ENCODE measurements at places on chromosomes 4 and X.

DNA sequence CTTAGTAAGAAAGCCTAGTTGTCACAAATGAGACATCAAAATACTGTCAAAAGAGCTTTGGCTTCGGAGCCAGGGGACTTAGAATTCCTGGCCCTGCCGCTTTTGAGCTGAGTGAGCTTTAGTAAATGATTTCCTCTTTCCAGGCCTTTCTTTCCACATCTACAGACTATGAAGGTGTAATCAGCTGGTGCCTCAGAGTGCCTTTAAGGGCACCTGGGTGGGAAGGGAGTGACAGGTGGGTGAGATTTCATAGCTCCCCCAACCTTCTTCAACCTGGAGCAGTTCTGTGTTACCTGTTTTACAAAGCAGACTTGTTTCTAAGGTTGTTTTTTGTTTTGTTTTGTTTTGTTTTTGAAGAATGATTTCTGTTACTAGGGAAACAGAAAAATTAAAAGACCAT, 154.7 kb upstream of the BOD1L1 start:
- no peak for DNase-seq

DNA sequence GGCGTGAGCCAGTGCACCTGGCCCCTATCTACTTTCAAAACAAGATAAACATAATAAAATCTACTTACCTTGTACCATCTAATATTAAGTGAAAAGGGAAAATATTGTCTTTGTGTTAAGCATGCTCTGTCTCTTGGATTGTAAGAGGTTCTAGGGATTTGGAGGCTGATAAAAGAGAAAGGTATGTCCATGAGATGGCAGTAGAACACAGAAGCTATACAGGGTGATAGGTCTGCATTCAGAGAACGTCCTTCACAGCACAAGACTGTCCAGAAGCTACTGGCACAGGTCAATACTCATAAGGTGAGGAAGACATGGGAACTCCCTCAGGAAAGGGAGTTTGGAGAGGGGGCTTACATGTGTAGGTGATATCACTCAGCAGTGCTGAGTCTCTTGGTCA, 135.5 kb downstream of the TMEM47 start:
- no peak for DNase-seq

DNA sequence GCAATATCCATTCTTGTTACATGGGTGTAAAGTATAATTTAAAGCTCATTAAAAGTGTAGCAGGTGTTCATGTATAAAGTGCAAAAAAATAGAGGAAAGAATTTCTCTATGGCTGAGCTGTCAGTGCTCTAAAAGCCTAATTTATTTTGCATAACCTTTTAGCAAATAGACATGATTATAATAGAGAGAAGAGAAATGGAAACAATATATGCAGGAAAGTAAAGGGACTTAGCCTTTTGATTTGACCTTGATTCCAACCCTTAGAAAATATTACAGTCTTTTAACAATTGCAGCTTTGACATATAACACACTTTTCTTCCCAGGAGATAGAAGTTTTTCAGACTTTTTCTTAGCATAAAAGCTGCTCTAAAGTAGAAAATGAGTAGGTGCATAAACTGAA, 978.3 kb downstream of the PCDH18 start:
- no peak for DNase-seq

DNA sequence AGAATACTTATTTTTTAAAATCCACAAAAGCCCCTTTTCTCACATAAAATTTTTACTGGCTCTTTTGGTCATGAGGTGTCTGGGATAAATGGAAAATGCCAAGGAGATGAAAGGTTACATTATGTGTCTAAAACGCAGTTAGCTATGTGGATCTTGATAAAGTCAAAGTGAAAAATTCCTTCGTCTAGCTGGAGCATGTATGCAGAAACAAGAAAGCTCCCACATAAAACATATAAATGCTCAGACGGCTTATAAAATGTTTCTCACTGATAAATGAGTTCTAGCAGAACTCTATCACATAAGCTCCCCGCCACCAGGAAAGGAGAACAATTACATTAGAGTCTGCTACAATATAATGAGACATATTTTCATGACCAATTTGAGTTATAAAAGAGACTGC, 83.8 kb downstream of the TBC1D9 start:
- no peak for DNase-seq

- DNase-seq = no peak
Observed at GRCh38 chr4:147843162-147843561, 111.3 kb downstream of the ARHGAP10 start.
